ENCODE measurements at places on chromosomes 2 and 18.

- no peak for DNase-seq
Measured at GRCh38 chr2:163748420-163748819, 12.6 kb upstream of the FIGN start.

- no peak for DNase-seq
Measured at GRCh38 chr2:236674238-236674637, 104.6 kb downstream of the ACKR3 start.

- no peak for DNase-seq
Measured at GRCh38 chr2:19859565-19859964, 42.2 kb downstream of the TTC32 start.

DNA sequence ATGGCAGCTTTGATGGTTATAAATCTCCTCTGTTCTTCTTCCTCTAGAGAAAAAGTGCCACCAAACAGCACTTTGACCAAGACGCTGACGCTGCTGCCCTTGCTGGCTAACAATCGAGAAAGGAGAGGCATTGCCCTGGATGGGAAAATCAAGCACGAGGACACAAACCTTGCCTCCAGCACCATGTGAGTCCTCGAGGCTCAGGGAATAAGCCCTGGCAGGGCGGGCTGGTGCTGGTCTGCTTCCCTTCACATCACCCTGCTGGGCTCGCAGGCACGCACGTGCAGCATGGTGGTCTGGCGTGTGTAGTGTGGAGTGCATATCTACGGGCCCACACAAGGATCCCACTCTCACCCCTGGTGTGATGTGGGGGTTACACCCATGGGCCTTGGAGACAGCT lies 19.4 kb upstream of the DGKD start:
- no peak for DNase-seq

Measured in erythroblast (primary cell).